ENCODE measurements at places on chromosomes 16 and 17. TPM values are rescaled to one million over a fixed set of nuclear protein-coding genes. Genes with fewer than 3 reads are reported as not detected.

- H3K4me1 ChIP-seq, result peaks cover 24% of the 10 kb centered on the region
- H3K27ac ChIP-seq, result peak overlapping the region; percentile 25
- DNase-seq, result no peak
- peaks cover 33% of the 10 kb centered on the region for H3K36me3 ChIP-seq
These were observed 14.5 kb downstream of the SLC7A6OS start for GRCh38 chr16:68296291-68296690.

DNA sequence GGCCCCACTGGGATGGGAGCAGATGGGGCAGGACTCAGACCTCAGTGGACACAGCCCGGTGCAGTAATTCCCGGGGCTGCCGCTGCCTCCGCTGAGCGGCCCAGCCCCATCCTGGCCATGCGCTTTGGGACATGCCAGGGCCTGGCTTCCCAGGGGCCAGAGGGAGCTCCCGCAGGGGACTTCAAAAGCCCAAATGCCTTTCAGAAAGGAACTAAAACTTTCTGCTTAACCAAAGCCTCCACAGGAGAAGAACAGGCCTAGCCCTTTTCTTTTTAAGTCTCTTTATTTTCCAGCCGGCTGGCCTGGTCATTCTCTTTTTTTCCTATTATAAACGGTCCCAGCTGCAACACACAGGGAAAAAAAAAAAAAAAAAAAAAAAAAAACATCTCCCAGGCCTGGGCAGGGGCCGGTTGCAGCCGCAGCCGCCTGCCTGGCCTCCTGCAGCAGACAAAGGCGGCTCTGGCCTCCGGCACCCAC lies 10.7 kb upstream of the ZNF423 start:
- peaks cover 11% of the 10 kb centered on the region for H3K27me3 ChIP-seq
- H3K36me3 ChIP-seq, result no peaks in the 10 kb centered on the region
- no peak overlapping the region for H3K4me3 ChIP-seq
- H3K27ac ChIP-seq, result no peak overlapping the region
- no peak for DNase-seq

GRCh38 chr17:56142325-56142724 lies 10.9 kb upstream of the ANKFN1 start:
- no peaks in the 10 kb centered on the region for H3K4me1 ChIP-seq
- H3K4me3 ChIP-seq, result no peak overlapping the region
- peaks cover 3% of the 10 kb centered on the region for H3K27me3 ChIP-seq

DNA sequence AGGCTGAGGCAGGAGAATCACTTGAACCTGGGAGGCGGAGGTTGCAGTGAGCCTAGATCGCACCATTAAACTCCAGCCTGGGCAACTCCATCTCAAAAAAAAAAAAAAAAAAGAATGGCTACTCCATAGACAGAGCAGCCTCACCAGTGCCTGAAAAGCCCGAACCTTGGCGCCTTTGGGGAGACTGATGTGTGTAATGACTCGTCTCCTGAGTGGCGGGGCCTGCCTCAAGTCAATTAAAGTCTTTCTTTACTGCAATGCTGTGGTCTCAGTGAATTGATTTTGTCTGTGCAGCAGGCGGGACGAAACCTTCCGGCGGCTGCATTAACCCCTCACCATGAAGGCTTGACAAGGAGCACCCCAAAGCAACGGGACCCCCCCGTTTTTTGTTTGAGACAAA lies 3.5 kb upstream of the UQCC4 start:
- peaks cover 12% of the 10 kb centered on the region for H3K4me1 ChIP-seq
- peaks cover 5% of the 10 kb centered on the region for H3K36me3 ChIP-seq
- H3K4me3 ChIP-seq, result no peak overlapping the region
- no peaks in the 10 kb centered on the region for H3K27me3 ChIP-seq
- H3K27ac ChIP-seq, result no peak overlapping the region

GRCh38 chr17:42459801-42460281 lies 1.2 kb downstream of the ATP6V0A1 start:
- H3K4me3 ChIP-seq, result peak overlapping the region; percentile 85
- peak overlapping the region; percentile 12 for H3K27ac ChIP-seq
- H3K27me3 ChIP-seq, result no peaks in the 10 kb centered on the region
- H3K36me3 ChIP-seq, result peaks cover 2% of the 10 kb centered on the region
- peaks cover 36% of the 10 kb centered on the region for H3K4me1 ChIP-seq

- peak within 1 kb of the TSS; percentile 99 for H3K27ac ChIP-seq
- DNase-seq, result peak; percentile 74
- H3K27me3 ChIP-seq, result peaks cover 3% of the 10 kb centered on the region
- peaks cover 10% of the 10 kb centered on the region for H3K4me1 ChIP-seq
These were observed at the start of gene EME2 for GRCh38 chr16:1772362-1772907. Gene EME2, plus strand, starts transcription at chr16:1772810. Its CDS starts 418 bp downstream, at chr16:1773228.

DNA sequence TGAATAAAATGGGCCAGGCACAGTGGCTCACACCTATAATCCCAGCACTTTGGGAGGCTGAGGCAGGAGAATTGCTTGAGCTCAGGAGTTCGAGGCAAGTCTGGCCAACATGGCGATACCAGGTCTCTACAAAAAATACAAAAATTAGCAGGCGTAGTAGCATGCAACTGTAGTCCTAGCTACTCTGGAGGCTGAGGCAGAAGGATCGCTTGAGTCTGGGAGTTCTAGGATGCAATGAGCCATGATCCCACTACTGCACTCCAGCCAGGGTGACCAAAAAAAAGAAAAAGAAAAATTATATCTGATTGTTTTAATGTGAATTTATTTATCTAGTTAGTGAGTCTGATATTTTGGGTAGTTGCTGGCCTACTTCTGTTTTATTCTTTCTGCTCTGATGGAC lies 7.0 kb downstream of the IL34 start:
- H3K27ac ChIP-seq, result no peak overlapping the region
- no peaks in the 10 kb centered on the region for H3K27me3 ChIP-seq
- H3K36me3 ChIP-seq, result no peaks in the 10 kb centered on the region
- no peak overlapping the region for H3K4me3 ChIP-seq
- DNase-seq, result no peak

GRCh38 chr17:45740553-45741330 lies 43.4 kb upstream of the CRHR1 start:
- H3K4me1 ChIP-seq, result no peaks in the 10 kb centered on the region
- DNase-seq, result peak; percentile 24
- H3K27ac ChIP-seq, result no peak overlapping the region
- H3K4me3 ChIP-seq, result peak overlapping the region; percentile 33
- peaks cover 11% of the 10 kb centered on the region for H3K27me3 ChIP-seq

Gene REXO5
- 14.8 TPM for total RNA-seq

Gene PPL
- not detected for total RNA-seq

Gene SPAG7
- total RNA-seq, result 62.2 TPM

Gene KRTAP4-4
- total RNA-seq, result not detected

Gene IRF8
- total RNA-seq, result 230 TPM

Gene ABCA10
- total RNA-seq, result 0.41 TPM
